ENCODE measurements at places on chromosomes 6 and 20. TPM values are rescaled to one million over a fixed set of nuclear protein-coding genes. Genes with fewer than 3 reads are reported as not detected.
A peak's percentile ranks its signal among the peaks of the same experiment; 100 is the strongest.

DNA sequence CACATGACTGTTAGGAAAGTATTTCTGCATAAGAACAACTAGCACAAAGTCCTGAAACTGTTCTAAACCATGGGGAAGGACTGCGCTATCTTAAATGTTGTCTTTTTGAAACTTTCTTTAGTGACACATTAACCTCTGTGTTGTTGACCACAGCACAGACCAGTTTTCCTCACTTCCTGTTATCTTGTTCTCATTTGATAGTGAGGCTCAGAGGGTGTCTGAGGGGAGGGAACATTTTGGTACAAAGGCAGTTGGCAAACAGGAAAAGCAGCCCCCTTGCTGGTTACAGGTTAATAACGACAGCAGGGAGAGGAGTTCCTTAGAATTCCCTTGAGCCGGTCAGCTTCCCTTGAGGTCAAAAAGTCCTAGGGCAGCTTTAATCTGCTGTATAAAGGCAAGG is 143.5 kb upstream of the BMP2 start:
- DNase-seq: no peak

GRCh38 chr6:167122041-167122826 is 662 bp upstream of the CCR6 start:
- no peak for DNase-seq

DNA sequence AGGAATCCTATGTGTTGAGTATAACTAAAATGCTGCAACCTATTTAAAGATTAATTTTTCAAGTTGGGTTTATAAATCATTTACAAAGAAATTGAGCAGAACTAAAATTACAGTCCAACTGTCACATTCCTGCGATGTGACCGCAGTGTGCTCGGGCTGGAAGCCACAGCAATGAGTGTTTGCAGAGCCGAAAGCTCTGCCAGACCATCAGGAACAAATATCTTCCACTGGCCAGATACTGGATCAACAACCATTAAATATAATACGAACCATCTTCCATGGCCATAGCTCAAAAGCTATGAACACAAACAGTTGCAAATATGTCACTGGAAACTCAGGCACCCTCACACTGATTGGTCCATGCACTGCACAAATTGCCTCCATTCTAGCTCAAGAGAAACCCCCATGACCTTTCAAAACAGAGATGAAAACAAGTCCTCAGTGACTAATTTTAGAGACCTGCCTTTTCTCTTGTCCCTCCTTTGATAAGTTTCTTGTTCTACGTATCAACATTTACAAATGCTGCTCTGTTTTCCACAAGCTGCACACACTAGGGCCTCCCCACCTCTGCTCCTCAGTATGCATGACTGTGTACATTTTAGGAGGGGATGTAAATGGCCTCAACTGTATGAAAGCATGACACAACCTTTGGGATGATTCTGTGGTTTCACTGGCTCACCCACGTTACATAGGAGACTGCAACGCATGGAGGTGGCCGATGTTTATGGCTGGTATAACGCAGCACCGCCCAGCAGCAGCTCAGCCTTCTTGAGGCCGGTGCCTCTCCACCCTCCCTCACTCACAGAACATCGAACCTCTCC is 171.7 kb downstream of the WDR27 start:
- DNase-seq: no peak

DNA sequence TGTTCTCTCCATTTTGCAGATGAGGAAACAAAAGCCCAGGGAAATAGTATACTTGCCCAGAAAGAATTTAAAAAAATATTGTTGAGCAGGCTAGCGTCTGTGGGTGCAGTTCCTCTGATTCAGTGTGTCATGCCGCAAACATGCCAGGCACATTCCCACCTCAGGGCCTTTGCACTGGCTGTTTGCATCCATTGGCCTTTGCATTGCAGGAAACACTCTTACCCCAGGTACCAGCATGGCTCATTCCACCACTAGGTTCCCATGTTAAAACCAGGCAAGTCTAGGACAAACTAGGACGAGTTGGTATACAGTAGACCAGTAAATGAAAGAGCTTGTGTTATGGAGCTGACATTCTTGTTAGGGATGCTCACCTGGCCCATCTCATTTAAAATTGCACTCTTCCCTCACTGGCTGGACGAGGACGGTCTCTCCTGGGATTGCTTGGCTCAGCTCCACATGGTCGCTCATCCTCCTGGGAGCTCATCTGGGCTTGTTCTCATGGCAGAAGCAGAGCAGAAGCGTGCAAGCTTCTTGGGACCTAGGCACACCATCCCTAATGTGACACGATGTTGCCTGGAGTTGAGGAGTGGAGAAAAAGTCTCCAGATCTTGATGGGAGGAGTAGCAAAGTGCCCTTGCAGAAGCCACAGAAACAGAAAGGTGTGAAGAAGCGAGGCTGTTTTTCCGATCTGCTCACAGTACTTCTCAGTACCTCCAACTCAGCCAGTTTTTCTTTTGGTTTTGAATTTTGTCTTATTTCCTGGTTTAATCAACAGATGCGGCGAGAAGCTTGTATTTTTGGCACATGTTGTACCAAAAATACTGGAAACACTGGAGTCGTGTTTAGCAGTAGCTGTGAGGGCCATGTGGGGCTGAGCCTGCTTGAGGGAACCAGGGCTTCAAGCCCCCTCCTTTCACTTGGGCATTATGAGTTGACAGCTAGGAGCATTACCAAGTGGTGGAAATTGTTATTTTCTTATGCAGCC is 13.9 kb downstream of the ZNF831 start:
- DNase-seq: no peak

GRCh38 chr20:5658912-5659345 is 91.3 kb upstream of the SHLD1 start:
- DNase-seq: peak; percentile 99

Gene CAGE1
- polyA plus RNA-seq: not detected

Gene LAMA4
- polyA plus RNA-seq: not detected

Gene PPP1R14C
- polyA plus RNA-seq: 0.11 TPM

Gene ZNF334
- not detected for polyA plus RNA-seq

DNA sequence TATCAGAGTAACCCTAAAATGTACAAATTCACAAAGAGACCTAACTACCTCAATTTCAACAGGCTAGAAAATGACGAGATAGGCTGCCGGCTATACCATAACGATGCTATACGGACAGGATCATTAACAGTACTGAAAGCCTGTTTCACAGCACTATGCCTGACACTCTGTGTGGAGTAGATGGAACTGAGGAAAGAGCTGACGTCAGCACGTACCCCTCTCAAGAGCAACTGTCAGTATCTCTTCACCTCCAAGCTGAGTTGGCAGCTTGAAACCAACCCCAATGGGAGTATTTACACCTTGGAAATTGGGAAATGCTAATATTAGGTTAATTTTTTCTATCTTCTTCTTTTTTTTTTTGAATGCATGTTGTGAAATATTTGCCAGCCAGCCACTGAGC is 53.6 kb downstream of the HUS1B start:
- DNase-seq: no peak

- no peak for DNase-seq
Measured at GRCh38 chr6:166056637-166057036, 111.0 kb downstream of the TBXT start.

- DNase-seq: no peak
Measured at GRCh38 chr20:58416835-58417234, 27.8 kb downstream of the VAPB start.

- DNase-seq: no peak
Measured at GRCh38 chr20:50111120-50111828, 1.7 kb downstream of the UBE2V1 start.

Gene ZSCAN9
- polyA plus RNA-seq: 5.0 TPM

- DNase-seq: no peak
Measured at GRCh38 chr6:69584913-69585729, 211.7 kb downstream of the LMBRD1 start.

Gene LY86
- polyA plus RNA-seq: 609 TPM

DNA sequence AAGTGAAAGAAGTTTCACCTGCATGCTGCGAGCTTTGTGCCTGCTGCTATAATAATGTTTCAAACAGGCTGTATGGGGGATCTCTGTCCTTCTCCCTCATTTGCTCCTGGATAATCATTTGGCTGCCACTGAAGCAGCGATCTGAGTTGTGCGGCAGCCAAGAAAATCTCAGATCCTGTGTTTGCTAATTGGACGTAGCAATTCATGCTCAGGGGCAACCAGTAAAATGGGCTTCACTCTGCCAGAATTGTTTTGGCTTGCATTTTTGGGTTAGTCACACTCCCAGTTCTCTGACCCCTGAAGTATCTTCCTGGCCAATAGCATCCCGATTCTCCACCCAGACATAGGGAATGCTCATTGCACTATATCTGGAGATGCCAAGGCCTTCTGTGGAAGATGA is 13.7 kb upstream of the STXBP5 start:
- no peak for DNase-seq

DNA sequence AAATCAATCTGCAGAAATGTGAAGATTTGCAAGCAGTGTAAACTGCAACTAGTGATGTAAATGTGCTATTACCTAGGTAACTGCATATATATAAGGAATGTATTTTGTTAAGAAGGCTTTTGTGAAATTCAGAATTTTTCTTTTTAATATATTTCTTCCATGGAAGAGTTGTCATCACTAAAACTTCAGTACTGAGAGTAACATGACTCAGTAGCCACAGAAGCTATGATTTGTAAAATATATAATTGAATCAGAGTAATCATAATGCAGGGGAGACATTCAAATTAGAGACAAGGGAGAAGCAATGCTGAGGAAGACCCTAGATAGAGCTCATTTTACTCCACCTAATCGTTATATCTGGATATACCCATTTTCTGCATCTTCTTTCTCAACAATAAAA is 141.7 kb downstream of the ADGRG6 start:
- DNase-seq: no peak

Gene ZBTB2
- polyA plus RNA-seq: 5.7 TPM

Gene ADAM33
- polyA plus RNA-seq: not detected

- peak; percentile 58 for DNase-seq
Measured at GRCh38 chr6:99588618-99589289, 17.9 kb upstream of the PRDM13 start.

Gene HLA-DQA2
- 0.24 TPM for polyA plus RNA-seq

- DNase-seq: no peak
Measured at GRCh38 chr6:499617-500016, 108.1 kb downstream of the IRF4 start.

DNA sequence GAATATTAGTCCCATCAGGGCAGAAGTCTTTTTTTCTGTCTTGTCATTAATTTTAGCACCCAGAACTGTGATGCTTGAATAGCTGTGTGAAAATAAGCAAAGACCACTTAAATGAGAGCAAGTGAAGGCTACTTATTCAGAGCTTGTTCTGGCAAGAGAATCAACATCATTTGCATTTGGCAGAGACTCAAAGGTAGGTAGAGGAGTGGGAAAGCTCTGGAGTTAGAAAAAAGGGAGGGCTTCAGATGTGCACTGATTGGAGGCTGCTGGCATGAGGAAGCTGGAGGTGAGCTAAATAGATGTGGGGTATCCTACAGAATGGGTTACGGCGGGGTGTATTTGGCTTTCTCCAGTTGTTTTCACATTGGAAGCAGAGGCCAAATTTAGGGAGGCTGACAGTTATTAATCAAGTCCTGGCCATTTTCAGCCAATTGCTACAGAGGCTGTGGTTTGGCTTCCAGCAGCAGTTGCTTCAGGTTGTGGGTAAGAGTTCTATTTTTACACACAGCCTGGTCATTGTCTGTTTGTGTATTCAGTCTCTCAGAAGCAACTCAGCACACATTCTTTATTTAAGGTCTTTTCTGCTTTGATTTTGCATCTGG is 254.3 kb downstream of the BTBD3 start:
- DNase-seq: no peak

Gene RAB23
- 0.46 TPM for polyA plus RNA-seq

DNA sequence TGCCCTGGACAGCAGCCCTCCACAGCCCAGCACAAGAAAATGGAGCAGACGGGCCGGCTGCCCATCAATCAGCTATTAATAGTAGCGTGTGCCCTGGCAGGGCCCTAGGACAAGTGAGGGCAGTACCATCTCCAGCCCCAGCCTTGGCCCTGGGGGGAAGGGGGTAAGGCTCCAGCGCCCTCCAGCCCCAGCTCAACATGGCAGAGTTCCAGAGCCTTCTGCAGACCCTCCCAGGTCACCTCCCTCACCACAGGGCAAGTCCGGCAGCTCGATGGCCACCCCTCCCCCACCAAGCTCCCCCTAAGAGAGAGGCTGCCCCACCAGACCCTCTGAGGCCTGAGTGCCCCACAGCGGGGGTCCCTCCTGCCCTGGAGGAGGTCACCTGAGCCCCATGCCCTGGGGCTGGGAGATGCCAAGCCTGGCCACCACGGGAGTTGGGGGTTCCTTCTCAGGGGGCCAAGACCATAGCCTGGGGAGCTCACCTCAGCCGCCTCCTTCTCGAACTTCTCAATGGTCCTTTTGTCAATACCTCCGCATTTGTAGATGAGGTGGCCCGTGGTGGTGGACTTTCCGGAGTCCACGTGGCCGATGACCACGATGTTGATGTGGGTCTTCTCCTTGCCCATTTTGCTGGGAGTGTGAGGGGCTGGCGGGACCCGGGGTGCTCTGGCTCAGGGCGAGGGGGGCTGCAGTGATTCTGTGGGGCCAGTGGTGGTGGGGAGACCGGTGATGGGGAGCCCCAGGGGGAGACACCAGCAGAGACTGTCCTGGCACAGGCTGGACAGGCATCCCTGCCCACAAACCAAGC is 1.5 kb downstream of the EEF1A2 start:
- no peak for DNase-seq

DNA sequence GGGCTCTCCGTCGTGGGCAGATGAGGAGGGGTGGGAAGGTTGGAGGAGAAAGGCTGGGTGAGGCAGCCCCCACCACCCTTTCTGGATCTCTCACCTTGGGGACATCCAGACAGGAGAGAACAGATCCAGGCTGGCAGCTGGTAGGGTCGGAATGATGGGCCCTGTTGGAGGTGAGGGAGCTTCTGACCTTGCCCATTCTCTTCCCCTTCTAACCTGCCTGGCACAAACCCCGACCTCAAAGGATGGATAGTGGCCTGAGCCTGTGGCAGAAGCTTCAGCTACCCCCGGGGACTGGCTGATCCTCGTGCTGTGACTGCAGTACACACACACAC is 6.0 kb upstream of the NPBWR2 start:
- no peak for DNase-seq

Gene MUC22
- not detected for polyA plus RNA-seq
